GM18507 (cell line): ENCODE measurements at places on chromosomes 12 and 14.

DNA sequence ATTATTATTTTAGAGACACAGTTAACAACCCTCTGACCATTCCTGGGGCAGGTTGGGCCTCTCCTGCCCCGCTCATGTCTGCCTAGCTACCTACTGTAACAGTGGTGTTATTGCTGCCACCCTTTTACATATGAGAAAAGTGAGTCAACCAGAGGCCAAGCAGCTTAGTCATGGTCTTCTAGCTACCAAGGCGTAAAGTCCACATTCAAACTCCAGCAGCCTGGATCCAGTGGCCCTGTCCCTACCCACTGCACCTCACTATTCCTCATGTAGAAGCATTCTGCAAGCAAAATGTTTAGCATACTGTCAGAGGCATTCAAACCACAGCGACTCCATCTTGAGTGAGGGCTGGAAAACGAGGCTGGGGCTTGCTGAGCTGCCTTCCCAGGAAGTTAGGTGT, 95.8 kb downstream of the SLC15A4 start:
- DNase-seq = no peak

DNA sequence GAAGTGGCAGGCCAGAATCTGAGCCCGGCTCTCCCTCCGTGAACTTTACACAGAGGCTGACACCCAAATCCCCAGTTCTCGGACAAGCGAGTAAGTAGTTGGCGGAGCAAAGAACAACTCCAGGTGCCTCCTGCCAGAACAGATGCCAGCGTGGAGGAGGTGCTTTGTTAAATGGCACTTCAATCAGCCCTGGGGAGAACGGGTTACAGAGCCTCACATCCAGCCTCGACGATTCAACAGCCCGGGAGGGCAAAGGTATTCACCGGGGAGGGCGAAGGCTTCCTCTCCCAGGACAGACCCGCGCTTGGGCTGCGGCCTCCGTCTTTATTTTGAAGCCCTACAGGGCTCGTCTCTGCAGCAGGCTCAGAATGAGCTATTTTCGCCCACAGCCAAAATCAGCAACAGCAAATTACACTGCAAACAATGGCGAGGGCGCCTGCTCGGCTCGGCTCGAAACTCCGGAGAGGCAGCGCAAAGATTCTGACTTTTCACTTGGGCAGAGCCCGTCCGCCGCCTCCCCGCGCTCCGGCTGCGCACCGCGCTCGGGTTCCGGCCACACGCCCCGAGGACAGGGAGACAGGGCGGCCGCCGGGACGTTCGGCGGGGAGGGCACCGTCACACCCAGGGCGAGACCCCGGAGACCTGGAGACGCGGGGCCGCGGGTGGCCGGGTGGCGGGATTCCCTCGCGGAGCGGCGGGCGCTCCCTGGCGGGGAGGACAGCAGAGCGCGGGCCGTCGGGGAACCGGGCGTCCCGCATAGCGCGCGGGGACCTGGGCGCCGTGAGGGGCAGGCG, 811 bp downstream of the TMCC3 start:
- DNase-seq = no peak

DNA sequence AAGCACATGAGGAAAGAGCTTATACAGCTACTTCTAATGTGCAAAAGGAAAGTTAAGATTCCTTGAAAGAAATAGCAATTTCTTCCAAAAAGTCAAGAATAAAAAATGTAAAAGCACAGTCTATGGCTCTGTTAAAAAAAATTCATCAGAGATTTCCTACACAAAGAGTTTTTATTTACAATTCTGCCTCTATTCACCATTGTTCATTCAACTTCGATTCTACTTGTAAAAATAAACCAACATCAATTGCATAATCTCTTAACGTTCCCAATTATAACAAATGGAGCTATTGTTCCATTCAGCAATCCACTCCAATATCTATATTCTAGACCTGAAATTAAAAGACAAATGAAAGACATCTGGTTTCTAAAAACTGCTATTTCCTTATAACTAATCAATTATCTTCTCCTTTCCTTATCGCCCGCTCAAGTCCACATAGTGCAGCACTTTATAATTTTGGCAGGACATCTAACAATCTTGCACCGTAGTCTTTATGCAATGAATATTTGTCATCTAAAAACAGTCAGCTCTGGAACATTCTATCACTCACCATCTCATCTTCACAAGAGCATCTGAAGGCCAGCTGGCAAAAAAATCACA, 6.2 kb downstream of the EIF2S3B start:
- DNase-seq = no peak

DNA sequence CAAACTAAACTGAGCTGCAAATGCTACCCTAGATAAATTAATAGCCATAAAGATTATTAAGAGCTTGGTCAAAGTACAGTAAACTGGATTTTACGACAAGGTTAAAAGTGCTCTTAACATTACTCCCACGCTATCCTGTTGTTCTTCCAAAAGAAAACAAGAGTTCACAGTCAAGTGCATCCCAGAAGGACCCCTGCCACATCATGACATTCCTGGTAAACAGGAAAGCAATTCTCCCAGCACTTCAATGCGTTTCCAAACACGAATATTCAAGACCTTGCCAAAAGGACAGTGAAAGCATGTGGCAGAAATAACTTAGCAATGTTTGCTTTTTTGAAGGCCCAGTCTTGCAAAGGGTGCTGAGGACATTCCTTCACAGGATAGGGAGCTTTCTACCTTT, 11.2 kb downstream of the SPRING1 start:
- no peak for DNase-seq

- DNase-seq = no peak
These were observed 238.9 kb downstream of the CHST11 start for GRCh38 chr12:104695453-104696148.

- DNase-seq = no peak
These were observed 27.8 kb downstream of the CNOT2 start for GRCh38 chr12:70271025-70271424.

DNA sequence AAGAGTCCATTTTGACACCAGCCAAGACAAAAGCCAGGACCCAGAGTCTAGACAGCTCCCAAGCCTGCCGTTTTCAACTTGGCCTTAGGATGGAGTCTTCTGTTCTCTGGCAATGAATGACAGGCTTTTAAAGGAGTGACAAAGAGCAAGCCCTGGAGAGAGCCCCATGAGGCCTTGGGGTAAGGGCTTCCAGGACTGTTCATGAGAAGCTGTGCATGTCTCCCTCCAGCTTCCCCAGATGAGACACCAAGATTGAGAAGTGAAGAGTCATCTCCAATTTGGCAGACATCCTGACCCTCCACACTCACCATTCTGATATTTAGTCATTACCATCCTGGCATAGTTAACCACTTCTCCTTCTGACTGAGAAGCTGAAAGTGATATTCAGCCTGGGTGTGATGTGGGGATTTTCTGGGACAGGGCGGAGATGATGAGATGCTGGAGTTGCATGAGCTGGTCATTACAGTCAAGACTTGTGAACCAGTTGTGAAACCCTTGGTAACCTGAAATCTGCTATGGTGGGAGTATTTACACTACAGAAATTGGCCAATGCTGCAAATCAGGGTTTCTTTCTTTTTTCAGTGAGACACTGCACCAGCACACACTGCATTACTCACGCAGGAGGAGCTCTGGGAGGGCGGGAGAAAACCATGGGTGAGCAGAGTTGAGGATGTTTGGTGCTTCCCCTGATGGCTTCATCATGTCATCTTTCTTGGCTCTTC, 77.8 kb downstream of the VCPKMT start:
- peak; percentile 74 for DNase-seq

DNA sequence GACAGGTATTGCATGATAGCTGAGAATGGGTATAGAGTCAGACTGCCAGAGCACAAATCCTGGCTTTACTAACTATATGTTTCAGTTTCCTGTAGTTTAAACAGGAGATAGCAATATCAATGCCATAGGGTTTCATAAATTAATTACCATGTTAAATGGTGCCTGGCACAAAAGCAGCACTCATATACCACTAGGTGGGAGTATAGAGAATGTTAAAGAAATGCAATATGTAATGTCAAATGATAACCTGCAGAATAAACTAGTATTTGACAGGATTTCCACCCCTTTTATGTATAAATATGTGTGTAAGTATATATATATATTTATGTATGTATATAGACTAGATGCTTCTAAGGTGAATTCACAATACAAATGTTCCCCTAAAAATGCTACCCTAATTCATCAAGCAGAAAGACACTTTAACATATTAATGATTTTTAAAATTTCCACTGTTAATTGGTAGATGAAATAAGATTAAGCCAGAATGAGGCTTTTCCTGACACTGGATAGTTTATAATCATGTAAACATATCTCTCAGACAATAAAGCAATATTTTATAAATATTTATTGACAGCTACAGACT, 8.6 kb downstream of the WDR89 start:
- DNase-seq = no peak

GRCh38 chr14:22780105-22780679, 13.7 kb downstream of the OXA1L start:
- no peak for DNase-seq

- DNase-seq = no peak
These were observed 35.5 kb downstream of the DCAF4 start for GRCh38 chr14:72961579-72962335.

- DNase-seq = no peak
These were observed 126.9 kb upstream of the PRICKLE1 start for GRCh38 chr12:42716491-42716891.

DNA sequence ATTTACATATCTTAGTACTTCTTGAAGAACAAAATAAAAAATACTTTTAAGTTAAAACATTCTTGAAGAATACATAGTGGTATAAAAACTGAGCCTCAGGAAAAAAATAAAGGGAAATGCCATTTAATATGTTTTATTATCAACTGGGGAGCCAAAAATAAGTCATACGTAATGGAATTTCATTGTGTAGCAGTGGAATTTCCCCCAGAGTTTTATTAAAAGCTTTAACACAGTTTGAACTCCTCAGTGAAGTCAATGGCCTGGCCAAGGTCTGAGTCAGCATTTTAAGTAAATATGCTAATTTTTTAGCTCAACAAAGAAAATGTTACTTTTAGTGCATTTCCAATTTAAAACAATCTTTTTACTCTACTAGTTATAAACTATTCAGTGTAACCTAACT, 350.1 kb upstream of the ATP2B1 start:
- no peak for DNase-seq

DNA sequence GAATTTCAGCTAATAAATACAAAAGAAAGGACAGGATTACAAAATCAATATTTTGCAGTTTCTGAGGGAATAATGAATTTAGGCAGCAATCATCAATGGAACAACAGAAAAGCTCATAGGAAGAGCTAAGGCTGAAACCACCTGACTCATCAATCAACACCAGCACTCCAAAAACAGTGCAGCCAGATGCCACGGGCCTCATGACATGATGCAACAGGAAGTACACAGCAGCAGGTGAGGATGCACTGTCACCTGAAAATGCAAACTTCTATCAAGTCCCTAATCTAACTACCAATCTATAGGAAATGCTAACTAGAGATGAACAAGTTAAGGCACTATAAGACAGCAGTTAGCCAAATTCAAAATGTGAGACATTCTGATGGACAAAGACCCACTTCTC, 21.7 kb downstream of the GNS start:
- DNase-seq = no peak

- DNase-seq = no peak
These were observed 43.3 kb upstream of the PTPRO start for GRCh38 chr12:15278816-15279658.

DNA sequence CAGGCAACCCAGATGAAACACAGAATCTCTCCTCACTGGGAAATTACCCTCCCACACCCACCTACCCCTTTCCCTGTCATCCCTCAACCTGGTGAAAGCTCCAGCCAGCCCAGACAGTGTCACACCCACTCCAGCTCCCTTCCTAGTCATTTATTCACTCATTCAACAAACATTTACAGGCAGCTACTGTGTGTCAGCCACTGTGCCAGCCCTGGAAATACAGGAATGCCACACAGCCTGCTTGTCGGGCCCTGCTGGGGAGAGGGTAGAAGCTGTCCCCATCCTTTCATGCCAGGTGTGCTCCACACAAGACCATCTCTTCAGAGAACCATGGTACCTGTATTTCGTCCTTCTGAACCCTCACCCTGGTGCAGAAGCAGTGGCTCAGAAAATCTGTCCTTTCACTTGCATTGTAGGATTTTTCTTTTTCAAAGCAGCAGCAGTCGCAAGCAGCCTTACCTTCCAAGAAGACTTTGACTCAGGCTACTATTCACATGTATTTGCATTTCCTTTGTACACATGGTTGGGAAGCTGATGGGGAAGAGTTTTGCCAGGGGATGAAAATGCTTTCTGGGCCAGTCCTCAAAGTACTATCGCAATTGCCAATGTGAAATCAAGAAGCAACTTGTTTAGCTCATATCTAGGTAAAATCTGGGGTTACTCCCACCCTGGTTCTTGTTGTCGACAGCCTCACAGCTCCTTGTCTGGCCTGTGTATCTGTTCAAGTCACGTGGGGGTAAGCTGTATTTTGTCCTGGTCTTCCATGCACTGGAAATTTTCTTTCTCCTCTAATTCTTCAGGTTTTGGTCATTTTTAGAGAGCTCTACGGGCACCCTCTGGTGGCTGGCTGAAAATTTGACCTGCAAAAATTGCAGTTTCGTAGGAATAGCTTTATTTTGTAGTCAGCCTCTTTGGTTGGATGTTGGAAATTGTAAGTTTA, 147.4 kb upstream of the EGLN3 start:
- DNase-seq = no peak

DNA sequence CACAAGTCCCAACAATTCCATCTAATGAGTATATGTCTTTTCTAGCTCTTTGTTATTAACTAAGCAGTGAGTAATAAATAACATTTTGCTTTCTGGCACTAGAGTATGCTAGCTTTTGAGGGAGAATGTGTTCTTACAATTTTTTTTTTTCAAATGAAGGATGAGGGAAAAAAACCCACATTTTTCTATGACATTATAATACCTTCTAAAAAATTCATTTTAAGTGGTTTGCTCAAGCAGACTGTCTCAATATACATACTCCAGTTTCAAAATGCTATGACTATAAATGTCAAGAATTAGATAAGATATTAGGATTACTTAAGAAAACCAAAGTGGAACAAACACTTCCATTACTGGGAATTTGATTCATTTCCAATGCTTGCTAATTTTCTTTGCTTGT, 394.6 kb downstream of the C12orf75 start:
- DNase-seq = no peak

DNA sequence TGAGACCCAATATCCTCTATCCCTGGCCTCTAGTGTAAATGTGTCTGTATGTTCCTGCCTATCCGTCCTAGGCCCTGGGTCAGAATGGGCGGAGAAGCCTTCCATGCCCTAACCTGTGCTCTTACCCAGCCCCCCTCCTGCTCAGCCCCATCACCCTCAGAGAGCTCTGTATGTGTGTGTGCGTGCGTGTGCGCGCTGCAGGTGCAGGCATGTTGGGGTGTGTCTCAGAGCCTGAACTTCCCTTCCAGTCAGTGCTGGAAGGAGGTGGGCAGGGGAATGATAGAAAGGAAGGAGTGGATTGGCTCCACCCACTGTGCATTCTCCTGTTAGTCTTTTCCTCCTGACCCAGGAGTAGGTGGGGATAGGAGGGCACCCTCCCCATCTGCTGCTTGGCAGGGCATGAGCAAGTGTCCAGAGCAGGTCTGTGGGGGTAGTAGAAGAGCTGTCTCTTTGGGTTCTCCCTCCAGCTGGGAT, 7.2 kb downstream of the NAB2 start:
- DNase-seq = no peak
